ENCODE measurements at places on chromosomes 12 and 14. TPM values are rescaled to one million over a fixed set of nuclear protein-coding genes. Genes with fewer than 3 reads are reported as not detected.

- no peak for DNase-seq
Measured at GRCh38 chr12:107788690-107789458, 14.4 kb downstream of the ASCL4 start.

DNA sequence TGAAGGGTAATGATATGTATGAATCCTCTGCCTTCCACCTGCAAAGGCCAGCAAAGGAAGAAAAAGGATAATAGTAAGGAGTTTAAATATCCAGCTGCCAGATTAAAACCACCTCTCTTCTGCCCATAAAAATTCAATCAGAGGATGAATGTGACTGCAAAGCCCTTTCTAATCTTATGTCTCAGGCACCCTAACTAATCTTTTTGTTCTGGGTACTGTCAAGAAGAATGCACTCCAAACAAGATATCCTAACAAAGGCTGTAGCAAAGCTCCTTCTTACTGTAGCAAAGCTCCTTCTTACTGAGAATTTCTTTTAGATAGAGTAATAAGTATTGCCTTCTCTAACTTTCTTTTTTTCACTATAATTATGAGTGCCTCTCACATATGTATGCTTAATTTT lies 91.8 kb downstream of the ST8SIA1 start:
- no peak for DNase-seq

GRCh38 chr14:82896476-82896875 lies 1362.8 kb upstream of the SEL1L start:
- DNase-seq, result no peak

GRCh38 chr14:99080306-99080705 lies 191.7 kb downstream of the BCL11B start:
- DNase-seq, result no peak

DNA sequence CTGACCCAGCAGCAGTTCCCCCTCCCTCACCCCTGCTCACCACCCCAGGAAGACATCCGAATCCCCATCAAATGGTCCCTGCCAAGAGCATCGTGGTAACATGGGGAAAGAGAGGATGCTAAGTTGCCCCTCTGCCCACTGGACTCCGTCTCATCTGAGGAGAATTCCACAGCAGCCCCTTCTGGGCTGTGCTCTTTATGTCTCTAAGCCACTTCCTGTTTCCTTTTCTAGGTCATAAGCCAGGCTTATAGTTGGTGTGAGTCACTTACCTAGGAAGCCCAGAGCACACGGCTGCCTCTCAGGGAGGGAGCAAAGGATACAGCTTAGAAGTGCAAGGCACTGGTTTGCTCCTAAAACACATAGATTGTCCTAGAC lies 76.0 kb downstream of the VCPKMT start:
- DNase-seq, result no peak

- no peak for DNase-seq
Measured at GRCh38 chr12:62434494-62435302, 31.9 kb upstream of the MON2 start.

- DNase-seq, result no peak
Measured at GRCh38 chr12:52199294-52199919, 7.6 kb upstream of the KRT80 start.

- peak; percentile 81 for DNase-seq
Measured at GRCh38 chr14:58639842-58640484, 2.2 kb downstream of the DACT1 start.

GRCh38 chr14:72613231-72613974 lies 280.5 kb downstream of the DPF3 start:
- DNase-seq, result no peak

- DNase-seq, result no peak
Measured at GRCh38 chr12:26279091-26279490, 83.7 kb downstream of the SSPN start.

- DNase-seq, result no peak
Measured at GRCh38 chr12:124194893-124195566, 99.9 kb upstream of the RFLNA start.

- no peak for DNase-seq
Measured at GRCh38 chr12:82130762-82131161, 227.4 kb downstream of the CCDC59 start.

GRCh38 chr14:64762044-64763034 lies 58.1 kb downstream of the PLEKHG3 start:
- peak; percentile 85 for DNase-seq

DNA sequence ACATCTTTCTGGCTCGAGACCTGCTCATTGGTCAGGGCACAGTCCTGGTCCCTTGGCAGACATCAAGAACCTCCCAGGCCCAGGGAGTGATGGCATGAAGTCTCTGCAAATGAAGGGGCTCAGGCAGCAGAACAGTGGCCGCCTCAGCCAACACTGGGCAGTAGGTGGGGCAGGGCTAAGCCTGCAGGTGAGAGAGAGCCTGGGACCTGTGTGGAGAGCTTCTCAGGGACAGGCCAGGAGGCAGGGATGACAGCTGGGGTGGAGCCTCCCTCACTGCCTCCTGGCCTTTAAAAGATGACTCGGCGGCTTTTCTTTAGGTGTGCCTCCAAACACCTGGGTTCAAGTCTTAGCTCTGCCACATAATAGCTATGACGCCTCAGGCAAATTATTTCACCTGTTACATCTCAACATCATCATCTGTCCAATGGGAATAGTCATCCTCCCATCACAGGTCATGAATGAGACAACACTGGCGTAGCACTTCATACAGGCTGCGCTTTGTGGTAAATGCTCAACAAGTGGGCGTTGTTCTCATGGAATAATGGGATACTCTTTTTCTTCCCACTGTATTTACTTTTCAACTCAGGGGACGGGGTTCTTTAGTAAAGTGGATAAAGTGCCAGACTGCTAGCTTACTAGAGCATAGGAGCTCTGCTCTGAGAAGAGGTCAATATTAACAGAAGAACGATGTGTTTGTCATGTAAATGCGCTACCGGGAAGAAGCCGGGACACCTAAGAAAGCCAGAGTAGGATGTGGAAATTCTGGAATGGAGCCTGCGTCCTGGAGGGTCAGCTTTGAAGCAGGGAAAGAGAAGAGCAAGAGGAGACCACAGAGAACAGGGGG lies 277.4 kb downstream of the FOXN3 start:
- no peak for DNase-seq

DNA sequence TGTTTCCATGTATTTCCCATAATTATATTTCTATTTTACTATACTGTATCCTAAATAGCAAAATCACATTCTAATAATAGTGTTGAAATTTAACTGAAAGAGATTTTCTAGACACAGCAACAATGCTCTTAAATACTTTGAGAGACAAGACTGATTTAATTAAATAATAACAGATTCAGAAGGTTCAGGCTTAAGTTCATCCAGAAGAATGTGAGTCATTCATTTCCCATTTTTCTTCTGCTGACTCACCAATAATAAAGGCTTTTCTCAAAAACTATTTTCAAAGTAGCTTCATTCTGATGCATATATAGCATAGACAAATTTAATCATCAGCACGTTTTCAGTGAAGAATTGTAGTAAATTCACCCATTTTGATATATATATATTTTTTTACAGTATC lies 481.4 kb downstream of the MDGA2 start:
- no peak for DNase-seq

- DNase-seq, result no peak
Measured at GRCh38 chr12:94032368-94032767, 116.0 kb upstream of the PLXNC1 start.

GRCh38 chr12:113186033-113186365 lies 478 bp downstream of the RITA1 start:
- no peak for DNase-seq

GRCh38 chr12:50620109-50620977 lies 115.6 kb downstream of the DIP2B start:
- no peak for DNase-seq

DNA sequence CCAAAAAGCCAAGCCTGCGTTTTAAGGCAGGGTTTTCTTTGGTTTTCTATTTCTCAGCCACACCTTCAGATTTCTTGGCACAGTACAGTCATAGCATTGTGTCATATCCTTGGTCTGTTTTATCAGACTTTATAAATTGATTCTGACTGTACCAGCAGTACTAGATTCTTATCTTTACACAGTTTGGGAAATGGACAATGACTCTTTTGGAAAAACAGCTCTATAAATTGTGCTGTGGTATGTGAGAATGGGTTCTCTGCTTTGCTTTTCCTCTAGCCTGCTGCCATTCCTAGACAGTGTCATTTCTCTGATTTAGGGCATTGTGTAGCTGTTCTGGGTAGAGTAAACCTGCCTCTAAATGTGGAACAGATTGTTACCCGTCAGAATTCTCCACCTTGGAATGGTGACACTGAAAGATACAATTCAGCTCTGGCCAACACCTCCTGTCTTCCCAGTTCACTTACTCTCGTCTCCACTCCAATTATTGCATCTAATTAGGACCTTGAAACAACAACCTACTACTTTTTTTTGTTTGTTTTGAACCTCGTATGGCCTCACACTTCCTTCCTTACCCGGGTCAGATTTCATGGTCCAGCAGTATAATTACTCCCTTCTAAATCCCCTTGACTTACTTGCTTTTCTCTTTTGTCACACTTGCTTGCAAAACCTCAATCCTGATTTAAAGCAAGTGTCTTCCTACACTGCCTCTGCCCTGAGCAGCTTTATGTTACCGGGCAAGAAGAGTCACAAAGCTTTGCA lies 226.3 kb downstream of the ERC1 start:
- peak; percentile 57 for DNase-seq

GRCh38 chr14:44963775-44964380 lies 1.9 kb downstream of the TOGARAM1 start:
- peak; percentile 49 for DNase-seq

GRCh38 chr12:128259556-128260070 lies 7.4 kb upstream of the TMEM132C start:
- DNase-seq, result peak; percentile 58

- no peak for DNase-seq
Measured at GRCh38 chr12:80681-81190, 14.2 kb downstream of the IQSEC3 start.

GRCh38 chr12:29625359-29625953 lies 128.0 kb upstream of the OVCH1 start:
- no peak for DNase-seq

DNA sequence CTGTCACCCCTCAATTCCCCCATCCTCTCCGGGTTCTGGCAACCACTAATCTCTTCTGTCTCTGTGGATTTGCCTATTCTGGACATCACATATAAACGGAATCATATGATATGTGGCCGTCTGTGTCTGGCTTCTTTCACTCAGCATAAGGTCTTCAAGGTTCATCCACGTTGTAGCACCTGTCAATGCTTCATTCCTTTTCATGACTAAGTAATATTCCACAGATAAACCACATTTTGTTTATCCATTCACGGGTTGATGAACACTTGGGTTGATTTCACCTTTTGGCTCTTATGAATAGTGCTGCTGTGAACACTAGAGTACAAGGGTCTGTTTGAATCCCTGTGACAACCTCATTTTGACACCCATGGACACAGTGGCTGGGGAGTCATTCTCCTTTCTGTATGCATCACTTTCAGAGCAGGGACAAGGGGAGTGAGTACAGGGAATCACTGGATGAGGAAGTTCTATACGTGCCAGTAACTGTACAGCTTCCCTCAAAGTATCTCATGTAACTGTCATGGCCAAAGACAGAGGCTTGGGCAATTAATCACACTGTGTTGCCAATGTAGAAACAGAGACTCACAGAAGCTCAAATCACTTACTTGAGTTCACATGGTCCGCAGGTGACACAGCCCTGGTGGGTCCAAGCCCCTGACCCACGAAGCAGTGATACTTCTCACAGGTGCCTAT lies 10.9 kb upstream of the TESC start:
- no peak for DNase-seq

GRCh38 chr12:117884161-117884560 lies 84.6 kb downstream of the KSR2 start:
- peak; percentile 36 for DNase-seq

DNA sequence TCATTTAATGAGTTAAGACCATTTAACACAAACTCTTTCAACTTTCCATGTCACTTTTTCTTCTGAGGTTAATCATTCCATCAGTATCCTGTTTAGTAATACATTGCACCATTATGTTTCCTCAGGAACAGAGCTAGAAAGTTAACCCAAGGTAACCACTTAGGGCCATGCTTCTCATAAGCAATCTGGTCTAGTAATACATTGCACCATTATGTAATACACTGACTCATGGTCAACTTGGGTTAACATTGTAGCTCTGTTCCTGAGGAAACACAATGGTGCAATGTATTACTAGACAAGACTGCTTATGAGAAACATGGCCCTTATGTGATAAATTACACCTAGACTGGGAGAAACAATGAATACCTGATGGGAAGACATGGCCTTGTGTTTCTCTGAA lies 21.7 kb downstream of the ERH start:
- no peak for DNase-seq

DNA sequence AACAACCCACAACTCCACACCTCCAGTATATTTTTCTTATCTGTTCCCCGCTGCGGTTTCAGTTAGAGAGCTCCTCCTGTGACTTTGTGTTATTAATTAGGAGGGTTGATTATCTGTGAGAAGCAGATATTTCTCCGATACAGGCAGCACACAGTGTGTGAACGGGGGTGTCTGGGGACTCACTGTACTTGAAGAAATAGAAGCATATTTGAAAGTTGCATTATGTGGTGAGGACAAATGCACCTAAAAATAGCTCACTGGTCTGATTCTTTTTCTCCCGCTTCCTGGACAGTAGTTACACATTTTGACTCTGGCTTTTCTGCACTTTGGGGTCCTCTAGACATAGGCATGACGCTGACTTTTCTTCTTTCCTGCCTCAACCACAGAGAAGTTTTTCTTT lies 277.7 kb downstream of the VRK1 start:
- no peak for DNase-seq

GRCh38 chr14:24297190-24297964 lies 2.2 kb downstream of the DHRS1 start:
- DNase-seq, result no peak

- no peak for DNase-seq
Measured at GRCh38 chr12:15130541-15130940, 90.7 kb downstream of the RERG start.

KRT5 gene
- 0.18 TPM for total RNA-seq

AKAP3 gene
- total RNA-seq, result 1.6 TPM

CLSTN3 gene
- 57.6 TPM for total RNA-seq

OR4E2 gene
- total RNA-seq, result not detected

KERA gene
- total RNA-seq, result 10.0 TPM

CARMIL3 gene
- 34.0 TPM for total RNA-seq

CDH24 gene
- total RNA-seq, result 17.5 TPM

CCDC175 gene
- 14.2 TPM for total RNA-seq

CREBL2 gene
- total RNA-seq, result 30.8 TPM

DIO2 gene
- 0.64 TPM for total RNA-seq
